ENCODE measurements at places on chromosomes 11 and 22. TPM values are rescaled to one million over a fixed set of nuclear protein-coding genes. Genes with fewer than 3 reads are reported as not detected.

DNA sequence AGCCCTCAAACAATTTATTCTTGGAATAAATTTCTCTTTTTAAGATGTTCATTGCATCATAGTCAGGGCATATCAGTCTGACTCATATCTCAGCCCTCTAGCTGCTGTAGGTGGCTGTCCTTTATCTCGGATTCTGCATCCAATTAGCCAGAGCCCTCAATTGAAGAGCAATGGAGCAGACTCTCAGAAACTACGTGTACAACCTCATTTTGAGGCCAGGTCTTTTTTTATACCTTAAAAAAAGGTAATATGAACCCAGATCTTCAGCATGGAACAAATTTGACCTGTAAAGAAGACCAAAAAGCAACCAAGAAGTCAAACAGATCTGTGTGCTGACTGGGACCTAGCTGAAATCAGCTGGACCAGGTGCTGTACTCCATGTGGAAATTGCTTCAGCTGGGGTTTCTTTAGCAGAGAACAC is 8.7 kb downstream of the OR52A5 start:
- DNase-seq: no peak

- peak; percentile 68 for DNase-seq
Measured at GRCh38 chr22:24402460-24403192, 24.8 kb upstream of the ADORA2A start.

DNA sequence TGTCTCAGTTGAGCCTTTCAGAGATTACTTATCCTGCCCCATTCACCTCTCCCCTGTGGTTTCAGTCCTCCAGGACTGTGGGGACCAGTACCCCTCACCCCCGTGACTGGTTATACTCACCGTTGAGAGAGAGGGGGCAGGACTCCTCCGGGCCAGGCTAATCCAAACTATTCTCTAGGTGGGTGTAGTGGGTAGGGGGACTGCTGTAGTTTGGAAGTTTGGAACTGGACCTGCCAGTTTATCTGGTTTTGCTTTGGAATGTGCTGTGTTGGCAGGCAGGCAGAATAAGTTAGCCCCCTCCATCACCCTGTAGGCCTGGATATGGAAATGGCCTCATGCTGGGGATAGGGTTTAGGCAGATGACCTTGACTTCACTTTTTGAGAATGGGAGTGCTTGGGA is 13.5 kb downstream of the TEAD1 start:
- peak; percentile 81 for DNase-seq

DNA sequence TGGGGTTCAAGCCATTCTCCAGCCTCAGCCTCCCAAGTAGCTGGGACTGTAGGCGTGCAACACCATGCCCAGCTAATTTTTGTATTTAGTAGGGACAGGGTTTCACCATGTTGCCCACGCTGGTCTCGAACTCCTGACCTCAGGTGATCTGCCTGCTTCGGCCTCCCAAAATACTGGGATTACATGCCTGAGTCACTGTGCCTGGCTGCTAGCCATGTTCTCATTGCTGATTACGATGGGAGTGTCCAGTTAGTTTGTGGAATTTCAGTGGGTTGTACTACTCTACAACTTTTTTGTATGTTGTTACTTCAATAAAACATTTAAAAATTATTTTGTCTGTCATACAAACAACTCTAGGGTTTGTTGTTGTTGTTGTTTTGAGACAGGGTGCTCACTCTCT is 4.8 kb upstream of the VPS11 start:
- no peak for DNase-seq

DNA sequence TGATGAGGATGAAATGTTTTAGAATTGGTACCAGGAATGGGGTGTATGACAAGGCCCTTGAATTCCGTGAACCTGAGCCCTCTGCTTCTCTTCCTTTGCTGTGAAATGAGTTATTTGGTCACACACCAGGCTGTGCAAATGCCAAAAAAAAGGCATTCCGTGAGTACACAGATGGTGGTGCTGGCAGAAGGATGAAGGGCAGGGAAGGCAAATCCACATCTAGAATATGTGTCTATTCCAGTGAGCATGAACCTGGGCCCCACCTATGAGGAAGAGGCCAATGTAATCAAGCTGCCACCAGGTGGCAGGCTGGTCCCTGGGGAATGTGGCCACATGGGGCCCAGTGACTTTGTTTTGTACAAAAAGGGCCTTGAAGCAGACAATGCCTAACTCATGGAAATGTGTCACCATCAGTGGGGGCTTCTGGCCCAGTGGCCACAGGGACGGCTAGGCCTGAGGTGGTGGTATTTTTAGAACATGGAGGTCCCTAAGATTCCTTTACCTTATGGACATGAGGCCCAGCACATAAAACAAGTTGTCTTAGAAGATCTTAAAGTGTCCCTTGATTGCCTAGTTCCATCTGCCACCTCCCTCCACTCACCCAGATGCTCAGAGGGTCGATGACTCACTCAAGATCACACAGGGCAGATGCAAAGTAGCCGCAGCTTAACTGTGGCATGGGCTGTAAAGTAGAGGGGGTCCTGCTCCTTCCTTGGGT is 3.9 kb upstream of the RNF215 start:
- peak; percentile 84 for DNase-seq

GRCh38 chr11:36092314-36093030 is 148.6 kb downstream of the LDLRAD3 start:
- DNase-seq: no peak

GRCh38 chr22:46865642-46866041 is 103.2 kb downstream of the TBC1D22A start:
- DNase-seq: no peak

GRCh38 chr11:130522284-130522961 is 74.0 kb downstream of the ADAMTS15 start:
- peak; percentile 81 for DNase-seq

DNA sequence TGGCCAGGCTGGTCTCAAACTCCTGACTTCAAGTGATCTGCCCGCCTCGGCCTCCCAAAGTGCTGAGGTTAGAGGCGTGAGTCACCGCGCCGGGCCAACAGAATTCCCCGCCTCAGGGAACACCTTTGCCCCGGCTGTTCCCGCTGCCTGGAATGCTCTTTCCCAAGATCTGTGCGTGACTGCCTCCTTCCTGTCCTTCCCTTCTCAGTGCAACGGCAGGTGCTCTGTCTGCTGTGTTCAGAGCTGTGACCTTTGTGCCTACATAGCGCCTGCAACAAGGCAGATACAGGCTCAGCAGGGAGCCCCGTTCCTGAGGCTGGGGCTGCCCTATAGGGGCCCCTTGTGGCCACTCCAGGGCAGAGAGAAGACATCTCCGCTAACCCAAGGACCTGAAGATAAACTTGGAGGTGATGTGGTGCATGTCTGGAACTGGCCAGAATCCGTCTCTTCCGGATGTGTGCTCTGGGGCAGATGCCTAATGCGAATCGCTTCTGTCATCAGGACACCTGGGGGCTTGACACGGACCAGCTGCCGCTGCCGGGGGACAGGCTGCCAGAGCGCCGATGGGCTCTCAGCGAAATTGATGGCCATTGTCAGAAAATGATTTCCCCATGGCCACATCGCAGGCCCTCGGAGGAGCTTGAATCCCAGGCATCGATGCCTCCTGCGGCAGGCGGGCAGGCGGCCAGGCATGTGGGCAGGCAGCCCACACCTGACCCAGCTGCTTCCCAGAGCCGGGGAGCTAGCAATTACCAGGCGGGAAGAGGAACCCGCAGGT is 43.5 kb upstream of the TCF20 start:
- DNase-seq: peak; percentile 80

GRCh38 chr11:116144387-116144958 is 628.3 kb downstream of the BUD13 start:
- DNase-seq: no peak

The TRPC6 gene
- polyA plus RNA-seq: 1.3 TPM

The MS4A2 gene
- not detected for polyA plus RNA-seq

- peak; percentile 99 for DNase-seq
Measured at GRCh38 chr11:65477149-65477965, 21.5 kb upstream of the MALAT1 start.

DNA sequence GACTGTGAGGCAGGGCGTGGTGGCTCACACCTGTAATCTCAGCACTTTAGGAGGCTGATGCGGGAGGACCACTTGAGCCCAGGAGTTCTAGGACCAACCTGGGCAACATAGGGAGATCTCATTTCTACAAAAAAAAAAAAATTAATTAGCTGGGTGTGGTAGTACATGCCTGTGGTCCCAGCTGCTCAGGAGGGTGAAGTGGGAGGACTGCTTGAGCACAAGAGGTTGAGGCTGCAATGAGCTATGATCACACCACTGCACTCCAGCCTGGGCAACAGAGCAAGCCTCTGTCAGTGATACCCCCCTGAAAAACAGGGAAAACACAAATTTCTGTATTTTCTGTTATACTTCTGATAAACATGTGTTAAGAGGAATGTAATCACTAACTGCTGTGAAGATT is 57.8 kb upstream of the ARHGAP32 start:
- no peak for DNase-seq

- no peak for DNase-seq
Measured at GRCh38 chr11:69414773-69415187, 66.7 kb upstream of the LINC01488 start.

DNA sequence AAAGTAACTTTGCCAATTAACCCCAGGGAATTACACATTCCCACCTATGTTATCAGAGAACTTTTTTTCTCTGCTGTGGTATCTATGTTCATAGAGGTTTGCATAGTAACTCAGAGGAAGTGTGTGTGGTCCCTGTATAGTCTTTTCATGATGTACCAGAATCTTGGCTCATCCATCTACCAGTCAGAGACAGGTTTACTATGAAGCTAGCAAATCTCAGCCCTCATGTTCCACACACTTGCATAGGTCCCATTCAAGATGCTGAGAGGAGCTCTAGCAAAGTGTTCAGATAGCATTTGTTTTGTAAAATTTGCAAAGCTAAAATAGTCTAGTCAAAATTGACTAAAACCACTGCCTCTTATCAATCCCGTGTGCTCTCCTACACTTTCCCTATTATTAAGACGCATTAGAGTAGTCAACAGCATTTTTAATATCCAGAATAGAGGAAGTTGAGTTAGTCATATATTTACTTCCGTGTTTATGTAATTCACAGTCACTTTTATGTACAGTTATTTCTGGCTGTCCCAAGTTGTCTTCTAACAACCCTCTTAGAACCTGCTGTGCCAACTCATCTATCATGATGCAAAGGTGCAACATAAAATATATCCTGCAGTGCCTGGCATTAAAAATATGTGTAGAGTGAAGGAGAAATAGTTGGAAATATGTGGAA is 184.2 kb downstream of the FAM76B start:
- no peak for DNase-seq

The MRGPRF gene
- 19.0 TPM for polyA plus RNA-seq

The KRTAP5-7 gene
- not detected for polyA plus RNA-seq

GRCh38 chr11:118961591-118961990 is 5.5 kb downstream of the UPK2 start:
- DNase-seq: no peak

The DDX6 gene
- 22.5 TPM for polyA plus RNA-seq

- no peak for DNase-seq
Measured at GRCh38 chr11:87325490-87325872, 287.7 kb downstream of the TMEM135 start.

GRCh38 chr22:40340044-40340443 is 6.3 kb upstream of the ADSL start:
- no peak for DNase-seq

DNA sequence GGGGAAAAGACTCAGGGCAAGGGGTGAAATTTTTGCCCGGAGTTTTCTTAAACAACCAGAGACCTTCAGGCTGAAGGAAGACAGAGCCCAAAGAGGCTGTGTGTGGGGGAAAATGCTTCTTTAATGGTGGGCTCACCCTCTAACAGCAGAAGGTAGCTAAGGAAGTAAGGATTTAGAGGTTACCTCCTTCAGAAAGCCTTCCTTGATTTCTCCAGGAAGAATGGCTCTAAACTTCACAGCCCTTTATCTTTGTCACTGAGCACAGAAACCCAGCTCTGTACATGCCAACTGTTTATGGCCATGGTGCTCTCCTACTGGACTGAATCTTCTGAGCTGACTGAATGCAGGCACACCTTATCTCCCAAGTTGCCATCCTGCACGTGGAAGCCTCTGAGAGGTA is 196.0 kb downstream of the TENM4 start:
- DNase-seq: no peak

DNA sequence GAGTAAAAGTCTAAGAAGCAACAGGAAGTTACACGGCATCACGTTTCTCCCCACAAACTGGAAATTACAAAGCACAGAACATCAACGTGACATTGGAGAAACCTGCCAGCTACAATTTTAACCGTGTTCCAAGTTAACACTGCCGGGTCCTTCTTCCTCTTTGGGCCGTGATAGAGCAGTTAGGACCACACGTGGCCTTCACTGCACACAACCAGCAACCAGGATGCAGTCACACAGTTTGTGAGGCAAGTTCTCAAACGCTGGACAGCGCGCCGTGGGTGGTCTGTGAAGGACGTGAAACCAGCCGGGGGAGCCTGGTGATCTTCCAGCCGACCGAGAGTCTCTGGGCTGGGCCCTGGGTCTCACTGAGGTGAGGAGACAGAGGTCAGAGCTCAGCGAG is 14.6 kb downstream of the C11orf21 start:
- DNase-seq: peak; percentile 48

DNA sequence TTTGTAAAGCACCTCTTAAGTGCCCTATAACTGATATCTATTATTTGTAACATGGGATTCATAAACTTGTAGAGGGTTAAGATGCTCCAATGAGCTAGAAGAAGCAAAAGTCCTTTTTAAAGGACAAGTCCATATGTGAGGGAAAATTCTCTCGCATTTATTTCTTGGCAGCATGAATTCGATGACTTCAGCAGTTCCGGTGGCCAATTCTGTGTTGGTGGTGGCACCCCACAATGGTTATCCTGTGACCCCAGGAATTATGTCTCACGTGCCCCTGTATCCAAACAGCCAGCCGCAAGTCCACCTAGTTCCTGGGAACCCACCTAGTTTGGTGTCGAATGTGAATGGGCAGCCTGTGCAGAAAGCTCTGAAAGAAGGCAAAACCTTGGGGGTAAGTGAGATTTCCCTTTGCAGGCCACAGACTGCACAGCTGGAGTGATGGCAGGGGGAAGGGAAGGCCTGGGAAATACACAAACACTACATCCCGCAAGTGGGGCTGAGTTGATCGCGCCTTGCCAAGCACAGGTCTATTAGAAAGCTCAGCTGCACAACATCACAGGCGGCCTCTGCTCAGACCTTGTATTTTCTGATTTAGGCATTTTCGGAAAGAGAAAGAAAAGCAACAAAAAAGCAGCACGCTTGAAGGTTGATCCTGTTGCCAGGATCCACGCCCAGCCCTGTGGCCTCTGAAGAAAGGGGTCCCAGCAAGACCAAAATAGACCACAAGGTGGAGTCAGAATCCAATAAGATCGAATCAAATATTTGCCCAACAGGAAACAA is 1.5 kb downstream of the MS4A8 start:
- DNase-seq: peak; percentile 16

GRCh38 chr22:50182176-50183081 is 3.3 kb upstream of the TRABD start:
- DNase-seq: peak; percentile 60

The GUCY1A2 gene
- 0.75 TPM for polyA plus RNA-seq

DNA sequence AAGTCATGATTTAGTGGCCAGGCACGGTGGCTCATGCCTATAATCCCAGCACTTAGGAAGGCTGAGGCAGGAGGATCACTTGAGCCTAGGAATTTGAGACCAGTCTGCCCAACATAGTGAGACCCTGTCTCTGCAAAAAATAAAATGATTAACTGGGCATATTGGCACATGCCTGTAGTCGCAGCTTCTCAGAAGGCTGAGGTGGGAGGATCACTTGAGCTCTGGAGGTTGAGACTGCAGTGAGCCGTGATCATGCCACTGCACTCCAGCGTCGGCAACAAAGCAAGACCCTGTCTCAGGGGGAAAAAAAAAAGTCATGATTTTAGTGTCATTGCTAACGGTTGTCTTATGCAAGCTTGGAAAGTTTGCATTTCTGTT is 11.9 kb downstream of the UBE2L3 start:
- no peak for DNase-seq

The SPDYC gene
- polyA plus RNA-seq: 0.43 TPM
